ENCODE measurements at places on chromosomes 7 and 10. TPM values are rescaled to one million over a fixed set of nuclear protein-coding genes. Genes with fewer than 3 reads are reported as not detected.

NME8 gene
- total RNA-seq = not detected

PON1 gene
- total RNA-seq = not detected

LRRC4 gene
- 2.4 TPM for total RNA-seq

GRCh38 chr7:12637819-12638592 lies 49.4 kb upstream of the ARL4A start:
- no peak for DNase-seq

DNA sequence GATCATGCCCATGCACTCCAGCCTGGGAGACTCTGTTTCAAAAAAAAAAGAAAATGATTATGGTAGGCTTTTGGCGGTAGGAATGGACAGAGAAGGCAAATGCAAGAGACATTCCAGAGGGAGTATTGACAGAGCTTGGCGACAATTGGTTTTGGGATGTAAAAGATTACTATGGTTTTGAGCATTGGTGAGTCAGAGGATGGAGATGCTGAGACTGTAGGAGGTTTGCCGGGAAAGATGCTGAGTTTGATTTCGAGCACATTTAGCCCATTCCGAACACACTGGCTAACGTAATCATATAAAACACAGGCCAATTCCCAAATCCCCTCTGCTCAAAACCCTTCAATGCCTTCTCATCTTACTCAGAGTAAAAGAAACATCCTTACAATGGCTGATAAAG lies 161.6 kb upstream of the MKLN1 start:
- no peak for DNase-seq

PPP1R3C gene
- 137 TPM for total RNA-seq

All from Right ventricle myocardium inferior (tissue), 1 donor.